Left colon (tissue), 2 donors: ENCODE measurements at places on chromosomes 1 and 21.

GRCh38 chr1:242017580-242018233 is 18.8 kb upstream of the MAP1LC3C start:
- DNase-seq = no peak

DNA sequence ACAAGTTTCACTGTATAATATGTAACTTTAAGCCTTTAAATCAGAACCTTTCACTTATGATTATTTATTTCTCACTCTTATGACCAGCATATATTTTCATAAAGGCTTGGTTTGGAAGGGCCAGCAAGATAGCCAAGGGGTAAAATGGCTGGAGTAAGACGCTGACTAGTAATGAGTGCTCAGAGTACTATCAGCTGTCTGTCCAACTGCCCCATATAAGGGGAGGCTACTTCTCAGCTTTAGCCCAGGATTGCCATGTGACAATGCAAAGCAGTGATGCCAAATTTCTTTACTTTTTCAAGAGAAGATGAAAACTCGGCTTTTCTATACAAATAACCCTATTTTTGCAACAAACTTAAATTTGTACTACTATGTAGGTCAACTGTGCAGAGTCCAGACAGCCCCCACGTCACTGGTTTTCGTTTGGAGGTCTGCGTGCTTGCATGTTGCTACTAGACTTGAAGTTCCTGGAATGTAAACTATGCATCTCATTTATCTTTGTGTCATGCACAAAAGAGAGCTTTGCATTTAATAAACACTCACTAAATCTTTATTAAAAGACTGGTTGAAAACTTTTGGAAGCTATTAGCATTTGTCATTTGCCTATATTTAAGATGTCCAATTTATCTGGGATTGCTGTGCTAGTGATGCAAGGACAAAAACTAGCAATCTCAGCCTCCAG is 110.4 kb downstream of the TNFSF18 start:
- DNase-seq = no peak

DNA sequence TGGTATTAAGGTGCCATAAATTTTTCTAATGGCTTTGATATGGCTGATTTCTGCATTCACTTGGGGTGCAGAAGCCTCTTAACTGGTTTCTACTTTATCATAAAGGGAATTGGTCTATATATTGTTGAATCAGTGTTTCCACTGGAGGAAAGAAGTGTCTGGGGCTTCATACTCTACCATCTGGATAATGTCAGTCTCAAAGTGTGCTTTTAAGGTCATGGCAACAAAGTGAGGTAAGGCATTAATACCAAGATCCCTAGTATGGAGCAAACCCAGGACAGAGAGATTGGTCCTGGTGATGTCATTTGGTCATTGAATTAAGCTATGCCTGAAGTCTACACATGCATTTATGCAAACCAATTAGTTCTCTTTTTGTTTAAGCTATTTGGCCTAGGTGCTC is 309.9 kb downstream of the DUSP10 start:
- no peak for DNase-seq

DNA sequence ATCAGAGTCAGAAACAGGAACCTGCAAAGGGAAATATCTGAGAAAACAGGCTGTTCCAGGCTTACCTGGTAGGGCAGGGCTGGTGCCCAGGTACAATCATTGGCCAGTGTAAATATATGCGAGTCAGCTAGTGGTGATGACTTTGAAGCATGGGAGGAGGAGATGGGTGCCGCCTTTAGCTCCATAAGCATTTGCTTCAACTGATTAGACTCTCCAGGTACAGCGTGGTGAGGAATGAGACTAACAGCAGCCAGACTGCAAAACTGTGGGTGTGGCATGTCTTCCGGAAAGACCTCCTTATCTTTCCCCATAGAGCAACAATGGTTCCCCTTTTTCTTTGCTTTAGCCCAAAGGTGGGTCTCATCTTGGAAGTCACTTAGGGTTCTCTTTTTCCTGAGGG is 137.2 kb downstream of the LRIG2 start:
- DNase-seq = peak; percentile 84

DNA sequence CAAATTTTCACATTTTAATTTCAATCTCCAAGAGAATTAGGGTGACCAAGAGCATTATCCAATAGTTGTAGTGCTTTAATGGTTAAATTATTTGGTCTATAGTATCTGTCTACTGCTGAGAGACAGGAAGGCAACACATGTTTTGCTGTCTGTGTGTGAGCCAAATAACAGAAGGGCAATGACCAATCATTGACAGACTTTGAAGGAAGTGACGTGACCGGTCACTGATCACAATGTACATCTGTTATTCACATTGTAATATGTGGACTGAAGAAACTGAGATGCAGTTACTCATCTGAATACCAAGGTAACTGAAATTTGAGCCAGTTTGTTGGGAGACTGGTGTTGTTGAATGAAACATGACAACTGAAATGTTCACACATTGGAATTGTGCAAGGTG is 196.7 kb downstream of the LRRC40 start:
- DNase-seq = no peak

DNA sequence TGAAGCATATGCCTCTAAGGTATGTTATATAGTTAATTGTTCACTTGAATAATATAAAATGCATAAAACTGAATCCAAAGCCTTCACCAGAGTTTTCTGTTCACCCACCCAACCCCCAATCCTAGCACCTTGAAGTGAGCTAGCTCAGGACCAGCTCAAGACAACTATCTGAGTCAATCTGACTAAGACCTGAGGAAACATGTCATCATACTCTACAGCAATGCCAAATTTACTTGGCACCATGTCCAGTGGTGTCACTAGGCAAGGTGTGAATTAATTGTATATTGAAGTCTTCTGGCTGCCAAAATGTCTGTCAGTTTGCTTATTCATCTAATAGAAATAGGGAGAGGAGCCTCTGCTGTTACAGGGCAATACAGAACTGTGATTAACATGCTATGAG is 3.8 kb downstream of the DNASE2B start:
- DNase-seq = no peak

- DNase-seq = peak; percentile 72
Measured at GRCh38 chr1:22709891-22710700, 543 bp upstream of the EPHB2 start.

- no peak for DNase-seq
Measured at GRCh38 chr1:113088972-113089371, 16.0 kb downstream of the LRIG2 start.

DNA sequence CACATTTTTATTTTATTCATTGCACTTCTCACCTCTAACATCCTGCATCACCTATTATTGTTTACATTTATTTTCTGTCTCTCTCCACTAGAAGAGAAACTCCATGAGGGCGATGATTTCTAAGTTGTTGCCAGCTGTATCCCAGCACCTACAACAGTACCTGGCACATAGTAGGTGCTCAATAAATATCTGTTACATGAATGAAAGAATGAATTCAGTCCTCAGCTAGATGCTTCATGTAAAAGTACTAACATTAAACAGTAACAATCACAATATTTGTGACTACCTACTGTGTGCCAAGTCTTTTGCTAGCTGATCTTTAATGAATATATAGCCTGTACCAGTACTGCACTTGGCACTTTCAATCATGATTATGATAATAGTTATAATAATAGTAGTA is 3.0 kb downstream of the TAS1R2 start:
- DNase-seq = no peak

DNA sequence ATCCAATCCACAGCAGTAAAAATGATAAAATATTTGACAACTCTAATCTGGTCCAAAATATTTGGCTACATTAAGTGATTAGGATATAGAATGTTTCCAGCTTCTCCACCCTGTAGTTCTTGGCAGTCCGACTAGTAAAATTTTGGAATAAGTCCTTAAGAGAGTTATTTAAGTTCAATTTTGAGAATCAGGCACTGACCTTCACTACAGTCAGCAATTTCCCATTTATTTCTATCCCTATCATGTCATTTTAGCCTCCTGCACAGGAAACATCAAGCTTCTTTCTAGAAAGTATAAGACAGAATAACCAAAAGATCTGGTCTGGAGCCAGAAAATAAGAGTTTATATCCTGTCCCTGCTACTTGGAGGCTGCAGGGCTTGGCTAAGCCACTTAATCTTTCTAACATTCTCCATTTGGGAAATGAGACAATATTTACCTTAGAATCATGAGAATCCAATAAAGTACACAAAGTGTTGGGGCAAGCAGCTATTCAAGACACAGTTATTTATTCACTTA is 162.2 kb downstream of the DPYD start:
- DNase-seq = no peak

- no peak for DNase-seq
Measured at GRCh38 chr1:224411766-224412165, 22.8 kb downstream of the WDR26 start.

- no peak for DNase-seq
Measured at GRCh38 chr1:87437663-87438295, 109.1 kb downstream of the LMO4 start.

- no peak for DNase-seq
Measured at GRCh38 chr1:15797614-15798390, 9.6 kb downstream of the UQCRHL start.

GRCh38 chr1:111161843-111162487 is 21.9 kb downstream of the CEPT1 start:
- DNase-seq = no peak

DNA sequence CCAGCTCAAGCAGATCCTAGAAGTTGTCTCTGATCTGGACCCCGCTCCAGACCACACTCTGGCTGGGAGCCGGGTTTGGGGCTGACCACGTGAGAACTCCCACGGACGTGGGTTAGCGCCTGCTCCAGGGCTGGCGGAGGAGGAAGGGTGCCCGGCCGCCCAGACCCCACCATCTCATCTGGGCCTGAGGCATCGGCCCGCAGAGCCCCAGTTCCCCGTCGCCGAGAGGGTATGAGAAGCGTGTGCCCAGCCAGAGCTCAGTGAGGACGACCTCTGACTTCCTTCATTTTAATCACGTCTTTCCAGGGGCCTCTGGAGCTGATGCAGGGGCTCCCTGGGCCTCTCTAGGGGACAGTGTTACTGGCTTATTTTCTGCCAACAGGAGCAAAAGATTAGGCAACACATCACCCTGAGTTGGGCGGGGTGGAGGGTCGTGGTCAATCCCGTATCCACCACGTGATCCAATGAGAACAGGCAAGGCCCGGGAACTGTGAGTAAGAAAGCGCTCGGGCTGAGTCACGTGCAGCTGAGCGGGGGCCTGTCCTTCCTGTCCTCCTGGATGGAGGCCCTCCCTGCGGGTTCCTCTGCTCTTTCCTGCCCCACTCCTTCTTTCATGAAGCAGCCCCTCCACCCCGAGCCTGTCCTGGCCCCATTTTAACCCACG is 81.1 kb downstream of the SIK1 start:
- no peak for DNase-seq

DNA sequence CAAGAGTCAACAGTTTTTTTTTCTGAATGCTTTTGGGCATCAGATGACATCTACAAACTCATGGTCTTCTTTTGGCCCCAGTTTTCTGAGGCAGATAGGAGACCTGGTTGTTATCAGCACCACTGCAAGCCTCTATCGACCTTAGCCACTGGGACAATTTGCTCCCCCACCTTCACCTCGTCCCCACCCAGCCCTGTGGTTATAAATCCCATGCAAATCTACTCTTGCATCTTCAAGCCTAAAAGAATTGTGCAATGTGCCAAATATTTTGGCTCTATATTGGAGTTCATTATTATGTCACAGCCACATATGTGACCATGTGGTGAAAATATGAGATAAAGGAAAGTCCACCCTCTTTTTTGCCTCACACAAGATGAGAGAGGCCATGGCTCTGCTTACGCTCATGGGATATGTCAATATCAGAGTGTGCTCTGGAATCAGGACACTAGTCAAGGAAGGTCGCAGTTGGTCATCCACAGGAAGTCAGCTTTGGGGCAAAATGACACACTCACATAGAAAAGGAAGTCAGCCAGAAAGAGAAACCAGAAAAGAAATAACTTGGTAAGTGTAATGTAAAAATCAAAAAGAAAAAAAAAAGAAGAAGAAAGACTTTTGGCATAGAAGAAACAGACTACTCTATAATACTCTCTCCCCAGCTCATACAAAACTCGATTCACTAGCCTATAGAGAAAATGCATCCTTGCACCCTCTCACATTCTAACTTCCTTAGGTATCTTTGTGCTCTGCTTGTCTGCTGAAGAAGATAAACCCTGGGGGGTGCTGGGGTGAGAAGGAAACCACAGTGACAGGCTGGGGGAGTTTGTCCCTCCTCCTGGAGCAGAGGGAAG is 21.2 kb downstream of the SLC30A10 start:
- no peak for DNase-seq

- DNase-seq = no peak
Measured at GRCh38 chr1:177128665-177129281, 35.7 kb downstream of the ASTN1 start.

DNA sequence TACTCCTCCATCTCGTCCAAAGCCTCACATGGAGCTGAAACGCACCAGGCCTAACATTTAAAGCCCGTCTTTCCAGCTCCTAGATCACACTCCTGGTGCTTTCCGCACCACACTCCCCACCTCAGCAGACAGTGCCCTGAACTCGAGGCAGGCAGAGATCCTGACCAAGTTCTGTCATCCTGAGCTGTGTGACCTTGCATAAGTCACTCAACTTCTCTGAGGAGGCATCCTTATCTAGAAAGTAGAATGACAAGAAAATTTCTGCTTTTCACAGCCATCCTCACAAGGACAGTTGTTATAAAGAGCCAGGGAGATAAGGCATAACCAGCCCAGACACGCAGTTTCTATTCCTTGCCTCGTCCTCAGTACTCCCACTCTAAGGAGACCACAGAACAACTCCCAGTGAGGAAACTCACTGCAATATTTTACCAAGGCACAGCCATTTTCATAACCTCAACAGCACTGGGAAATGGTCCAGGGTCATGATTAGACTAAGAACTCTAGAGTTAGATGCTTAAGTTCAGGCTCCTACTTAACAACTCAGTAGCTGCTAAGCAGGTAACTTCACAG is 3.1 kb downstream of the LRP8 start:
- no peak for DNase-seq

DNA sequence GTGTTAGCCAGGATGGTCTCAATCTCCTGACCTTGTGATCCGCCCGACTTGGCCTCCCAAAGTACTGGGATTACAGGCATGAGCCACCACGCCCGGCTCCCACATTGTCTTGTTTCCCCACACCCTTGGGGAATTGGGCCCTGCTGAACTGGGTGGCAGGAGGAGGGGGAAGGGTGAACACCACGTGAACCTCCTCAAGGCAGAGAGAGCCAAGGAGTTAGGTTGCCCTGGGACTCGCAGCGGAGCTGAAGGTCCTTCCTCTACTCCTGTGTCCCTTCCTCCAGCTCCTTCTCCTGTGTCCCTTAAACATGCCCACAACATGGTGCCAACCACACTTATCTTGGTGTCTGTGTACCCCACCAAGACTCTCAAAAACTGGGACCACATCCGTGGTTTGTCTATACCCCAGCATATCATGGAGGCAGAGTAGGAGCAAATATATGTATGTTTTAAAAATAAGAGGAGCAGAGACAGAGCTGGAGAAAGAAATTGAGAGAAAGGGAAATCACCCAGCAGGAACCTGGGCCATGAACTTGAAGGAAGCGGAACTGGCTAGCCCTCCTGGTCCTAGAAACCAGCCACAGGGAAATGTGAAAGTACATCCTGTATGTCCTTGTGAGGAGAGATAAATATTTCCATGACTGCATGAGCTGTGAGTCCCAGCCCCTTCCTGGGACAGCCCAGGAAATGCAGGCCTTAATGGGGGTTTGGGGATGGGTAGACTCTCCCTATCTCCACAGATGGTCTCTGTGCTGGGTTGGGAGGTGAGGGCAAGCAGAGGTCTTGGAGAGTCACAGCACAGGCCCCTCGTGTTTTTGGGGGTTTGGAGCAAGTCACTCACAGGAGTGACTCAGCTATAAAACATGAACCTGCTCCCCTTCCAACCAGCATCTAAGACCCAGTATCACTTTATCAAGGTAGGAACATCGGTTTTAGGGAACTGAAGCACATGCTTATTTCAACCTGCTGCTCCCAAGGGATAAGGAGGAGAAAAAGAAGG is 9.4 kb upstream of the TAL1 start:
- DNase-seq = no peak
